ENCODE measurements at places on chromosomes 11 and 22.

DNA sequence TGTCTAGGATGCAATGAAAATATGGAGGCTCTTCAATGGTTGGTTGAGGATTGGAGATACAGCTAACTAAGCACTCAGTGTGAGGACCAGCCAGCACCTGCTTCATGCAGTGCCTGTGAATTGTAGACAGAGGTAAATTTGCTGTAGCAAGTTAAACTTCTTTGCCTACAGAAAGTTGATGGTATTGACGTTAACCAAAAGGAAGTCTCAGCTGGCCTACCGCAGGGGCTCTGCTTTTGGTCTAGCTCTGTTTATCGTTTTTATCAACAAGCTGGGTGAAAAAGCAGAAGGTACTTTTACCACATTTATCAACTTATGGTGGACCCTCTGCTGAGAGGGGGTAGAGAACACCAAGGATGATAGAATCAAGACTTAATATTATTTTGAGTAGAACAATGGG, 51.6 kb downstream of the GRAMD1B start:
- DNase-seq, result no peak

- peak; percentile 8 for DNase-seq
Measured at GRCh38 chr11:61793083-61793828, 545 bp downstream of the FEN1 start.

DNA sequence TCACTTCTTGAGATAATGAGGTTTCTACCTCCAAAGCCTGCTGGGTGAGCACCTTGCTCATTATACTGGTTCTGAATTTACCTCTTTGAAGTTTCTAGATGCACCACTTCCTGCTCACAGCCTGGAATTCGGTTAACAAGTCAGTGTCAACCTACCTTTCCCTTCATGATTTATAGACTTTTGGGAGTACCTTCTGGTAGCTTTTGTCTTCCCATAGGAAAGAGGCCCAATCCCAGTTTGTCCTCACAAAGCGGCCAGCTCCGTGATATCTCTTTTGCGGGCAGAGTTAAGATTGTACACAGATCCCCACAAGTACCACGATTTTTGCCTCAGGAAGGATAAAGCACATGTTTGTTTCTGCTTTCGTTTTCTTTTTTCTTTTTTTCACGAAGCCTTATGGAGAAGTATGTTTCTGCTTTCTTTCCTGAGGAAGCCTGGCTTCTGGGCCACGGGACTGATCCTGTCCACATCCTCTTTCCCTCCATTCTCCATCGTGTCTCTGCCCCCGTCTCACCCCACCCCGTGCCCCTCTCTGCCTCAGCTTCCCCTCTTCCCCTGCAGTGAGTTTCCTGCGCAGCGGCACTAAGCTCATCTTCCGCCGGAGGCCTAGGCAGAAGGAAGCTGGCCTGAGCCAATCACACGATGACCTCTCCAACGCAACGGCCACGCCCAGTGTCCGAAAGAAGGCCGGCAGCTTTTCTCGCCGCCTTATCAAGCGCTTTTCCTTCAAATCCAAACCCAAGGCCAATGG, 5.7 kb upstream of the HINFP start:
- DNase-seq, result no peak

DNA sequence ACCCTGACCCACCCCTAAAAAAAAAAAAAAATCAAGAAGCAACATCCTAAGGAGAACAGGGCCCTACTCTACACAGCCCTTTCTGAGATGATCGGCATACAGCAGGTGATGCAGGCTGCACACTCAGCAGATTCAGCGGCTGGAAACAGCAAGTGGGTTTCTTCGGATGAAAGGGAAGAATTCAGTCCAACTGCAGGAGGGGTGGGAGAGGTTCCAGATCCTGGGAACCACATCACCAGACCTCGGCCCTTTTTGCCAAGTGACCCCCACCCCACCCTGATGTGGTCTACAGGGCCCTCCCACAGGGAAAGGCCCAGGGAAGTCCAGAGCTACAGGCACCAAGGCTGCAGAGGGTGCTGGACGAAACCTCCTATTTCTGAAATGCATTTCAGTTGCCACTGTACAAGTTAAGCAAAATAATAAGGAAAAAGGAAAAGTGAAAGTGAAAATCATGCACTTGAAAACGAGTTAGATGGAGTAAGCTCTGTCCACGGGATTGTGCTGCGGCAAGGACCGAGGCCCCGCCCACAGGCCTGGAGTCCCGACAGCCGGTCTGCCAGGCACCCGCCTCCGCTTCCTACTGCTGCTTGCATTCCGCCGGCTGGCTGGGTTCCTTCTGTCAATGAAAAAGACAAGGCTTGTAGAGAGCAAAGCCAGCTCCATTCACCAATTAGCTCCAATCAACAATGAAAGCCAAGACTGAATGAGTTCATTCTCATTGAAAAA, 16.0 kb upstream of the PHLDA2 start:
- peak; percentile 60 for DNase-seq

DNA sequence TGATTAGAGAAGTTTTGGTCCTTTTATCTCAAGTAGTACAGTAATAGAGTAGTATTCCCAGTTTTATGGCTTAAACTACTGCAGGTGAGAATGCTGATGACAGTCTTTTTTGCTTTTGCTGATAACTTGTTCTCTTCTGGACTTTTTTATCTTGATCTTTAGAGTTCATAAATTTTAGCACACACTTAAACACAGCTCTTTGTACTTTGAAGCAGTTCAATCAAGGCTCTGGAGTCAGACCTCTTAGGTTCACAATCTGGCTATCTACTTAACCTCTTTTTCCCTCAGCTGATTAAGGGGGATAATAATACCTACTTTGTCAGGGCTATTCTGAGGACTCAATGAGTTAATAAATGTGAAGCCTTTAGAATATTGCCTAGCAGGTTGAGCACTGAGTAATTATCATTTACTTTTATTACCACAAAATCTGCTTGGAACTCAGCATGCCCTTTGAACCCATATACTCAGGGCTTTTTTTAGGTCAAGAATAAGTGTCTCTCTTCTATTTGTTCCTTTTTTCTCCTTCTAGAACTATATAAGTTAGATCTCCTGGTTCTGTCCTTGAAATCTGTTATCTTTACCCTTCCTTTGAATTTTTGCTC, 51.9 kb downstream of the CSTF3 start:
- no peak for DNase-seq

GRCh38 chr11:41486424-41486823, 27.0 kb upstream of the LRRC4C start:
- peak; percentile 25 for DNase-seq

- DNase-seq, result no peak
Measured at GRCh38 chr11:83187465-83187864, 6.0 kb upstream of the ANKRD42 start.

DNA sequence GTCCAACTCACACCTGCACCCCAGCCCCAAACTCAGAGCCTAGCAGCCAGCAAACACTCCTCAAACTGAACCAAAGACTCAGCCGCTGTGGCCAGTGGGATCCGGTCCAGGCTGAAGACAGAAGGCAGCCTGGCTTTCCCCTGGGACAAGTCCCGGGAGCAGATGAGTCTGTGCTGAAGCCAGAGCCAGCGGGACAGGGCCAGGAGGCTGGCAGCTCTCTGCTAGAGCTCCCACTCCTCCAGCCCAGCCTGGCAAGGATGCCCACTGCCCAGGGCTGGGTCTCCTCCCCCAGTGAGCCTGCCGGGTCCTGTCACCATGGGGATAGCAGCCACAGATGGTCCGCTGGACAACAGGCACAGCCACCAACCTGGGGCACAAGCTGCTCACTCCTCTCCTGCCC, 42.9 kb upstream of the PRR5 start:
- no peak for DNase-seq

DNA sequence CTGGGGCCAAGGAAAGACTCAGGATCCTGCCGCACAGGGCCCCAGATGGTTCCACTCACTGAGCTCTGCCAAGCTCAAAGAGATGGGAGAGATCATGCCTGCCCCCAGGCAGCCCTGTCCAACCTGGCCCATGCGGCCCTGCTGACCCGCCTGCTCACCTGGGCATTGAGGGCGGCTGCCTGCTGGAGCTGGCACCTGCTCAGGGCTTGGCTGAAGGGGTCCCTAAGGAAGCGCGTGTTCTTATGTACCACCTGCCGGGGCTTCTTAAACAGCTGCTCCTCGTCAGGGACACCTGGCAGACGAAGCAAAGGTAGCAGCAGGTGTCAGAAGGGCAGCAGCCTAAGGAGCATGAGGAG, 5.5 kb downstream of the ESS2 start:
- no peak for DNase-seq

GRCh38 chr11:117866526-117866925, 9.9 kb downstream of the FXYD6 start:
- DNase-seq, result no peak

DNA sequence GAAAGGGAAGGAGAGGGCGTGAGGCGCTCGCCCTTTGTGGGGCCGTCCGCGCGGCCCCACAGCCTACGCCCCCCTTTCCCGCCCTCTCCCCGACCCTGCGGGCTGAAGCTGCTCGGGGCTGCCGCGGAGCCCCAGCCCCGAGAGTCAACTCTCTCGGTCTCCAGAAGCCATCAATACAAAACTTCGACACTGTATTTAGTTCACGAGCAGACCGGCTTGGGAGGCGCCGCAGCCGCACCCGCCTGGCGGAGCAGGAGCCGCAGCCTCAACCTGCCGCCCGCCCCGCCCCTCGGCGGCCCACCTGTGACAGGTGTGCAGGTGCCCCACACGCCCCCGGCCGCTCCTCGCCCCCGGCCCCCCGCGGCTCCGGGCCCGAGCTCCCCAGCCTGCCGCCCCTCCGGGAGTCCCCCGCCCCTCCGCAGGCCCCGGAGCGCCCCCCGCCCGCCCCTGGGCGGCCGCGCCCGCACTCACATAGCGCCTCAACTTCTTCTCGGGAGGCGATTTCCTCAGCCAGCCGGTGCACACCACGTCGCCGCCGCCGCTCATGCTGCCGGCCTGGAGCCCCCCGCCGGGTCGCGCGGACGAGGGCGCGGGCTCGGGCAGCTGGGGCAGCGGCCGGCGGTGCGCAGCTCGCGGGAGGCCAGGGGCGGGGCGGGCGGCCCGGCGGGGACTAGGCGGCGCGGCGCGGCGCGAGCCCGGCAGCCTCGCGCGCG, at the start of gene GAB2:
Gene GAB2, minus strand, starts transcription at position 646 of the 713 bp plus-strand sequence. Its CDS starts 100 bp downstream, at position 546.
- DNase-seq, result no peak

GRCh38 chr11:111946499-111946898, 9.4 kb downstream of the DIXDC1 start:
- no peak for DNase-seq

- peak; percentile 19 for DNase-seq
Measured at GRCh38 chr22:20550851-20551744, 43.7 kb downstream of the MED15 start.
